NCI-H1105 treated with DMSO at 0.1 percent for 48 hours (cell line): ENCODE measurements at places on chromosomes 3 and 15.

- no peak for DNase-seq
Measured at GRCh38 chr3:129061888-129062834, 1.6 kb downstream of the GP9 start.

GRCh38 chr3:45654397-45654944 is 34.7 kb upstream of the SACM1L start:
- DNase-seq = no peak

DNA sequence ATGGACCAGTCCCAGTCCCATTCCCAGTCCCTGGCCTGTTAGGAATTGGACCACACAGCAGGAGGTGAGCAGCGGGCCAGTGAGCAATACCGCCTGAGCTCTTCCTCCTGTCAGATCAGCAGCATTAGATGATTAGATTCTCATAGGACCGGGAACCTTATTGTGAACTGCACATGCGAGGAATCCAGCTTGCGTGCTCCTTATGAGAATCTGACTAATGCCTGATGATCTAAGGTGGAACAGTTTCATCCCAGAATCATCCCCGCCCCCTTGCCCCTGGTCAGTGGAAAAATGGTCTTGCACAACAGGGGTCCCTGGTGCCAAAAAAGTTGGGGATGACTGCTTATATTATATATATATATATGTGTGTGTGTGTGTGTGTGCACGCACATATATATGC is 63.1 kb downstream of the IFT57 start:
- DNase-seq = no peak

GRCh38 chr15:99895956-99896311 is 162.7 kb upstream of the LYSMD4 start:
- no peak for DNase-seq

GRCh38 chr3:63945558-63946096 is 33.4 kb upstream of the SCAANT1 start:
- DNase-seq = no peak

- no peak for DNase-seq
Measured at GRCh38 chr15:65077981-65078352, 1.4 kb downstream of the KBTBD13 start.

DNA sequence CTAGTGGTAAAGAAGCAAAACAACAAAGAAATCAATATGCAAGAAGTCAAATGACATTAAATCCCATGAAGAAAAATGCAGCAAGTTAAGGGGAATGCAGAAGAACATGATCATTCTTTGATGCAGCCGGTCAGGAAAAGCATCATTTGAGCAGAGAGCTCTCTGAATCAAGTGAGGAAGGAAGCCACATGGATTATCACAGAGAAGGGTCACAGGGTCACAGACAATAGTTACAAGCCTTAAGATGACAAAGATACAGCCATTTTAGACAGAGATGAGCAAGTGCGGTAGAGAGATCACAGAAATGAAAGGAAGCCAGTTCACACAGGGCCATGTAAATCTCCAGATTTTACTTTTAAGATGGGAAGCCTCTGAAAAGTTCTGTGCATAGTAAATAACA is 43.9 kb downstream of the UBE3A start:
- DNase-seq = no peak

DNA sequence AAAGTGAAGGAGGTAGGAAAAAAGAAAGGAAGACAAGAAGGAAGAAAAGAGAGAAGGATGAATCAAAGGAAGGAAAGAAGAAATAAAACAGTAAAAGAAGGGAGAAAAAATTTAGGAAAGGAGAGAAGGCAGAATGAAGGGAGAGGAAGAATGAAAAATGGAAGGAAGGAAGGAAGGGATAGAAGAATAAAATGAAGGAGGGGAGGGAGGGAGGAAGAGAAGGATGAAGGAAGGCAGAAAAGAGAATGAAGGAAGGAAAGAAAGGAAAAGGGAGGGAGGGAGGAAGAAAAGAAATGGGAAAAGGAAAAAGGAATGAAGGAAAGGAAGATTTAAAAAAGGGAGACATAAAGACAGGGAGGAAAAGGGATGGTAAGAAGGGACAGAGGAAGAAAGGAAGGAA is 393.7 kb upstream of the GRM7 start:
- no peak for DNase-seq

GRCh38 chr15:33460166-33460805 is 149.5 kb downstream of the RYR3 start:
- no peak for DNase-seq

GRCh38 chr3:48013288-48013980 is 2.8 kb downstream of the MAP4 start:
- DNase-seq = no peak

GRCh38 chr3:54192026-54192425 is 69.7 kb downstream of the CACNA2D3 start:
- DNase-seq = no peak

DNA sequence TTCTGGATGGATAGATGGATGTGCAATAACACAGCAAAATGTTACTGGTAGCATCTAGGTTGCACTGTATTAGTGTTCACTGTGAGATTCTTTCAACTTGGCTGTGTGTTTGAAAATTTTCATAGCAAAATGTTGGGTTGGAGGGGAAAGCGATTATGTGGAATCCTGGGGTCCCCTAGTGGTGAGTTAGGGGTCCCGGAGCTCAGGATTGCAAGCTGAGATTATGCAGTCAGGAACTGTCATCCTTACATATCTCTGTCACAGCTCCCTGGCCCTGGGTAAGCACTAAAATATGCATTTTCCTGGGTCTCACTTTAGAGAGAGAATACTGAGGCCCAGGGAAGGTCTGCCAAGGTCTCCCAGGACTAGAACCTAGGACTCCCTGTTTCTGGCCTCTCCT is 77.2 kb downstream of the CEMIP start:
- DNase-seq = no peak

DNA sequence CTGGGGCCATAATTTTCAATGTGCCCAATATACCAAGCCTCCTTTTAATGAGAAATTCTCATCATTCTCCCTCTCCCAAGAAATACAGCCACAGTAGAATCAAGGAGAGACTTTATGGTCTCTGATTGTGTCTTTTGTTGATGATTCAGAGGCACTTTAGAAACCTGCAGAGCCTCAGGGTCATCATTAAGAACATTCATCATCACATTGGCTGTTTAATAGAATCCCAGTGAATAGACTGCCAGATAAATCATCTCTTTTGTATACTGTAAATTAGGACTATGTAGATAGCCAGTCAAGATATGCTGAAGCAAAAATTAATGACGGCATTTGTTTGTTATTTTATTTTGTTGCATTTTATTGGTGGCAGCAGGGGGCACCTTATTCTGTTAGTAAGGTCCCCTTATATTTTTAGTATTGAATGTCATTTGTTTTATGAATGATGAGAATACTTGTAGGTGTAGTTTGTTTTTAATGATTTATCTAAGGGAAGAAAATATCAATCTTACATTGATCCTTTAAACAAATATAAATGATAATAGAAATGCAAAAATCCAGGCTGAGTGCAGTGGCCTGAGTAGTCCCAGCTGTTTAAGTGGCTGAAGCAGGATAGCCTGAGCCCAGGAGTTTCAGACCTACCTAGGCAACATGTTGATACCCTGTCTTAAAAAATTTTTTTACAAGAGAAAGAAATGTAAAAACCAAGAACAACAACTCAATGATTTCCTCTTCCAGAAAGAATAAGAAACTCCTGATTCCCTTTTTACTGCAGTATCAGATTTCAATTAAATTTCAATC is 138.8 kb downstream of the ZBBX start:
- no peak for DNase-seq

GRCh38 chr15:57395292-57395691 is 19.0 kb downstream of the CGNL1 start:
- DNase-seq = no peak

DNA sequence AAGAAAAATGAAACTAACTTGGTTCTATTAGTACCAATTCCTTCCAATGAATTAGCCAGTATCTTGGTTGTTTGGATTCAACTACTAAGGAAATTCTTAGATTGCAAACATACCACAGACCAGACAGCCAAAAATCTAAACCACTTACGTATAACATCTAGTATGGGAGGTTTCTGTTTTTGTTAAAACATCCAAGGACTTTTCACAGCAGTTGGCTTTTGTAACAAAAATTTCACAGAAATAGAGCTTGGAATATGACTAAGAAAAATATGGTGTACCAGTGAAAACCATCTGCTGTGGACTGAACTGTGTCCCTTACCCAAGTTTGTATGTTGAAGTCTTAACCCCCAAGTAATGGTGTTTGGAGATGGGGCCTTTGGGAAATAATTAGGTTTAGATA is 199.2 kb downstream of the OTOL1 start:
- no peak for DNase-seq

GRCh38 chr3:25293736-25294135 is 134.3 kb upstream of the RARB start:
- DNase-seq = no peak

DNA sequence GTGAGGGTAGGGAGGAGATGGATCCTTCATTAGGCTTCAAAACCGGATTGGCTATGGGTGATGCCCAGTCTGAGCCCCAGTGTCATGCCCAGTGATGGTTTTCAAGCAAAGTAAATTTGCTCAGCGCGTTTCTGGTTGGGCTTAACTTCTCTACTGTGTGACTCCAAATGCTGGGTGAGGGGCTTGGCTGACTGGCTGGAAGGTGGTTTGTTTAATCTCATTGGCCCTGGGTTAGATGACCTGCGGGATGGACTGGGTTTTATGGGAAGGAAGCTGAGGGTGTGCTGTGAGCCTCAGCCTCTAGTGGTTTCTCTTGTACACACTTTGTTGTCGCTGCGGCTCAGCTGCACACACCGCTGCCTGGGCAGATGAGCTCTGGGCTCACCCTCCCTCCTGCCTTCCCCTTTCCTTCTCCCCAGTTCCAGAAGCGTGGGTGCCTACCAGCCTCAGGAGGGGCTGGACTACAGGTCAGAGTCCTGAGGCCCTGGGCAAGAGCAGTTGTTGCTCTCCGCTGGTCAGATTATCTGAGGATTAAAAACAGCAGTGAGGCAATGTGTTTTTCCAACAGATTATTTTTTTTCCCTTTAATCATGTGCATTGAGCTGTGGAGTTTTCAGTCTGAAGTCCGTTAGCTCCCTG is 18.6 kb downstream of the PDIA5 start:
- DNase-seq = no peak

GRCh38 chr3:36135863-36136262 is 244.4 kb upstream of the STAC start:
- DNase-seq = no peak

- no peak for DNase-seq
Measured at GRCh38 chr3:111954228-111954990, 24.4 kb upstream of the ABHD10 start.

GRCh38 chr3:58135712-58136543 is 74.8 kb downstream of the DNASE1L3 start:
- no peak for DNase-seq

GRCh38 chr3:29168696-29169095 is 112.2 kb upstream of the RBMS3 start:
- no peak for DNase-seq

- DNase-seq = no peak
Measured at GRCh38 chr3:166052440-166052839, 215.2 kb upstream of the BCHE start.

DNA sequence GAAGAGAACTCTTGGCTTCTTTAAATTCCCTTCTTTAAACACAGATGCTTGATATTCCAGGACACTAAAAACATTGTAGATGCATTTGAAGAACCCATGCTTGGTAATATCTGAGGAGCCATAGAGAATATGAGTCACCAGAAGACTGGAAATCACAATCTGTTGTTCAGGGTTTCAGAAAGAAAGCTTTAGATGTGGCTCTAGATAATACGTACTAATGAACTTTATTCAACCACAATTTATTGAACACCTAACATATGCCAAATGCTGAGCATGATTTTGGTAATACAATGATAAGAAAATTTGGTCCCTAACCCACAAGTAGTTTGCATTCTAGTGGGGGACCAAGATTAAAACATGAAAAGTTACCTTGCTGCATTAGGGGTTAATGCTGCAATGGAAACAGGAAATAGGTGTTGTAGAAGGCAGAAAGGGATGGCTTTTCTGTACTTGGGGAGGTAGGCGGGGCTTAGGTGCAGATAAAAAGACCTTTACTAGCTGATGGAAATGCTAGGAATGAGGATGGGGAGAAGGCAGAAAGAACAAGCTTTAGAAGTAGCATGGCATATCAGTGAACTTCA is 11.6 kb upstream of the PLD1 start:
- DNase-seq = no peak

DNA sequence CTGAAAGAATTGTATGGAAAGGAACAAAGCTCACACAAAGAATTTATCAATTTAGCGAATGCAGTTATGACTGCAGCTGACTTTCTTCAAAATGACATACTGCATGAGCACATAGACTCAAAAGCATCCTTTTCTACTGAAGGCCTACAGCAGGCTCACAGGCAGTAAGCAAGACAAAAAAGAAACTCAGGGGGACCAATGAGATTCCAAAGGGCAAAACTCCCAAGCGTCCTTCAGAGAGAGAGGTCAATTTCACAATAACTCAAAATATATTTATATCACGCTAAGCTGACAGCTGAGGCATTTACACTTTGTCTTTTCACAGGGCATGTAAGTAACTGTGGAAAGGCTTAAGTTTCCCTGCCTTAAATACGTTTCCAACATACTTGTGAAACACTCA is 427.9 kb upstream of the RASGRP1 start:
- no peak for DNase-seq
